GM04503 (cell line): ENCODE measurements at places on chromosomes 4 and X.

GRCh38 chrX:14936561-14936960 lies 63.3 kb downstream of the MOSPD2 start:
- no peak for DNase-seq

DNA sequence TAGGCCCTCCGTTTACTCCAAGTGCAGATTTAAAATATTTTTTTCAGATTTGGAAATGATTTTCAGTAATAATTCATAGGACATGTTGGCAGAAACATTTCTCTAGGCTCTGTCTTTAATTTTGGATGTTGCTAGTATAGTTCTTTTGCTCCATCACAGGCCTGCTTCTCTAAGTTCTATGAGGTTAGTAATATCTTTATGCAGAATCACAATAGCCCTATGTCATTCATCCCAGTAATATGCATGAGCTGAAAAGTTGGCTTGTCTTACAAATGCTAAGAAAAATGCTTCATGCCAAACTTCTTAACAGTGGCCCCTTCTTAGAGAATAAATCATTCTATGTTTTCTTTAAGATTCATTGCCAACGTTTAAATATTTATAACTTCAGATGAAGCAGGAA lies 148.3 kb upstream of the TLL1 start:
- DNase-seq, result no peak

GRCh38 chr4:144831971-144832370 lies 186.0 kb downstream of the HHIP start:
- DNase-seq, result no peak

- no peak for DNase-seq
These were observed 117.8 kb downstream of the SCD5 start for GRCh38 chr4:82680834-82681233.

- DNase-seq, result no peak
These were observed 159.3 kb downstream of the SH3KBP1 start for GRCh38 chrX:19727887-19728648.

DNA sequence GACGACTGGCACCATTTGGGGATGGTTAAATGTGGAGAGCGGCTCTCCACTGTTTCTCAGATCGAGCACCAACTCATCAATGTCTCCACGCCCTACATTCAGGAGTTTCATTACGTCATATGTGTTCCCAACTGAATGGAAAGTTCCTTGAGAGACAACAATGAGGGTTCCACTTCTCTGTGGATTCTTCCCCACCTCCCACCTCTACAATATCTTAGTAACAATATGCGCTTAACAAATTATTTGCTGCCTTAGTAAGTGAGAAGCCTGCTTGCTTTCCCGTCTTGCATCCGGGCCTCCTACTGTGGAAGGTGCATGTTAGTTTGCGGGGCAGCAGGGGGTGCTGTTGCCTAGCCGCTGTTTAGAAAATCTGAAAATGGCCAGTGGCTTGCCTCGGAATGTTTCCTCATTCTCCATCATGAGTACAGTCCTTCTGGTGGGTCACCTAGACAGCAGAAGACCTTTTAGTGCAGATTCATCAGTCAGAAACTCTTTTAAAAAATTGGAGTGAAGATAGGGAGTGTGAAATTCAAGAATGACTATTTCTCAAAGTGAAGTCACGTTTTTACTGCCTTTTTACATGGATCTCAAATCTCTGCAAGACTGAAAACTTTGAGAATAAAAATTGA lies 55.7 kb downstream of the PHOX2B start:
- DNase-seq, result no peak

DNA sequence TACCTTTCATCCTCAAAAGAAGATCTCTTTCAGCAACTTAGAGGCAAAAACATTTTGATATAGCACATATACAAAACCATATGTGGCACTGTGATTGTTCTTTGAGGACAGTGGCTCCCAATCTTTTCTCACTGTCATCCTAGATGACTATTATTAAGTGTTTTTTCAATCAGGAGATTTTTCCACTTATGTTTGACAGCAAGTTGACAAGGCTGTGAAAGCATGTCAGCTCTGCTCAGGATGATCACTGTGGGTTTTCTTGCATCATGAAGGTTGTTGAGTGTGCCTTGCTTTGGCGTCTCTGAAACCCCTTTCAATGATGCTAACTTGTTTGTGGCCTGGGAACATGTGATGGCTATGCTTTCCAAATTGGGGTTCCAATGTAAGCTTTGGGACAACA lies 20.2 kb upstream of the NSUN7 start:
- no peak for DNase-seq
